ENCODE measurements at places on chromosomes 12 and 14.

- DNase-seq: no peak
Observed at GRCh38 chr12:67813456-67813904, 164.9 kb downstream of the DYRK2 start.

DNA sequence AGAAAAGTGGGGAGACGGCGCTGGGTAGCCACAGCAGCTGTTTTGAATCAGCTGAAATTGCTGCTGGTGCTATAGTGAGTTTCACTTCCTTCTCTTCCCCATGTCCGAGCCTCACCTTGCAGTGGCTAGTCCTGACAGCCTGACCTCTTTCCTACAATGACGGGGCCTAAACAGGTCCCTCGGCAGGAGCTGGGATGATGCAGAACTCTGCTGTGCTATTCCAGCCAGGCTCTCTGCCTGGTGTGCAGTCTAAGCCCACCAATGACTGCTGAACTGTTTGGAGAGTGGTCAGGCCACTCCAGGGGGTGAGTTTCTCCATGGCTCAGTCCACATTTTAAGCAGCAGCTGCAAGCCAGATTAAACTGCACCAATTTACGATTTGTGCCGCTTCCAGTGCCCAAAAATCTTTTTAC lies 207.3 kb downstream of the TTC7B start:
- DNase-seq: peak; percentile 44

- no peak for DNase-seq
Observed at GRCh38 chr14:35631071-35631805, 97.3 kb downstream of the INSM2 start.

DNA sequence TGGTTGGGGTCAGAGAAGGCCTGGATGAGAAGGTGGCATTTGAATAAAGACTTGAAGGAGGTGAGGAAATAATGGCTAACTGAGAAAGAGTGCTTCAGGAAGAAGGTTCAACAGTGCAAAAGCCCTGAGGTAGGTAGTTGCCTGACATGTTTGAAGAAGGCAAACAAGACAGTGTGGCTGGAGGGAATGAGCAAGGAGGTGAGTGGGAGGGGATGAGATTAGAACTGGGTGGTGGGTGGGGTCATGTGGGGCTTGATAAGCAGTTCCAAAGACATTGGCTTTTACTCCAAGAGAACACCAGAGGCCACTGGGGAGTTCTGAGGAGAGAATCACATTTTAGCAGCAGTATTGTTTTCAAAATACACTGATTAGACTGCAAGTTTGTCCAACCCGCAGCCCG lies 50.5 kb downstream of the HSPB8 start:
- no peak for DNase-seq

DNA sequence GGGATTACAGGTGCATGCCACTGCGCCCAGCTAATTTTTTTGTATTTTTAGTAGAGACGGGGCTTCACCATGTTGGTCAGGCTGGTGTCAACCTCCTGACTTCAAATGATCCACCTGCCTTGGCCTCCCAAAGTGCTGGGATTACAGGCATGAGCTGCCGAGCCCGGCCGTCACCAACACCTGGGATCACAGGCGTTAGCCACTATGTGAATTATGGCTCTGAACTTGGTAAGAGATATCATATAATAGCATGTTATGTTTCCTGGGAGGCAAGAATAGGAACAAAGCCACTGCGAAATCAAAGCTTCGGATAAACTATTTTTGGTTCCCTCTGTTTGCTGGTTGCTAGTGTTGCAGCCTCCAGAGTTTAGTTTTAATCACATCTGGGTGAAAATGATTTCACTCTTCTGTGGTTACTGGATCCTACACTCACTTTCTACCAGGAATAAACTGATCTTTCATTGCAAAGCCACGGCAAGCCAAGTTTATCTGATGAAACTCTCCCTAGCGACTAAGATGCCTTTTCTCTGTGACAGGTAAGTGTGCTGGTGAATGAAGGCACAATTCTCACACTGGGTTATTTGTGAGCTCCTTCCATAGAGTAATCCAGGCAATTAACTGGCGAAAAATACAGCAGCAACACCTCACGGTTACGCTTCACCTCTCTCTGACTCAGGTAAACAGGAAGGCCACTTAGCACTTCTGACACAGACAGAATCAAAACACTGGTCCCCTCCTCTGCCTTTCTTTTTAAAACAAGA lies 16.7 kb downstream of the SNRNP35 start:
- no peak for DNase-seq

DNA sequence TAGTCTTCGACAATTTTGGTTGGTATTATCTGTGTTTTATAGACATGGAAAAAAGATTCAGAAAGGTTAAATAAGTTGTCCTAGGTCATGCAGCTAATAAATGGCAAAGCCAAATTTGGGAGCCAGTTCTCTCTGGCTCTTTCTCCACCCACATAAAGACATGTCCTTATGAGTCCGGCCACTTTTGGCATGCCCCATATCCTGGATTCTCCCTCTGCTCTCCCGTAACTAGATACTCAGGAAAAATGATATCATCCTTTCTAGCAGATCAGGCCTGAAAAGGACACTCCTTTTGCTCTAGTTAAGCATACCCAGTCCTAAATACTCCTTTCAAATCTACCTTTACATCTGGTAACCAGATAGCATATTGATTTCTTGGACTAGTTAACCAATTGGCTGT lies 64.4 kb downstream of the TTLL5 start:
- no peak for DNase-seq

DNA sequence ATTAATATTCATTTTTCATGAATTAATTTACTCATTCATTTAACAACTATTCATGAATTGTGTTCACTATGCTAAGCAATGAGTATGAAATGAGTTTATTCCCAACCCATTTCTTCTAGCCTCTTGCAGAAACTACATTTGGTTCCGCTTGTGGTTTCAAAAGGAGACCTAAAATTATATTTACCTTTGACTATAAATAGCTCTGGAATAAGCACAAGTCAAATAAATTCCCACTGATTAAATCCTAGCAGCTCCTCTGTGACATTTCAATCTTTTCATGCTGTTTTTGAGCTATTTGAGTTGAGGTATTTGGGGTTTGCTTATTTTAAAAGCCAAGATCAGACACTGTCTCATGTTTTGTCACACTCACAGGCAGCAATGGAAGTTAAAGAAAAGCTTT lies 46.9 kb downstream of the DUSP6 start:
- no peak for DNase-seq

GRCh38 chr12:130186651-130187268 lies 24.5 kb downstream of the FZD10 start:
- no peak for DNase-seq

DNA sequence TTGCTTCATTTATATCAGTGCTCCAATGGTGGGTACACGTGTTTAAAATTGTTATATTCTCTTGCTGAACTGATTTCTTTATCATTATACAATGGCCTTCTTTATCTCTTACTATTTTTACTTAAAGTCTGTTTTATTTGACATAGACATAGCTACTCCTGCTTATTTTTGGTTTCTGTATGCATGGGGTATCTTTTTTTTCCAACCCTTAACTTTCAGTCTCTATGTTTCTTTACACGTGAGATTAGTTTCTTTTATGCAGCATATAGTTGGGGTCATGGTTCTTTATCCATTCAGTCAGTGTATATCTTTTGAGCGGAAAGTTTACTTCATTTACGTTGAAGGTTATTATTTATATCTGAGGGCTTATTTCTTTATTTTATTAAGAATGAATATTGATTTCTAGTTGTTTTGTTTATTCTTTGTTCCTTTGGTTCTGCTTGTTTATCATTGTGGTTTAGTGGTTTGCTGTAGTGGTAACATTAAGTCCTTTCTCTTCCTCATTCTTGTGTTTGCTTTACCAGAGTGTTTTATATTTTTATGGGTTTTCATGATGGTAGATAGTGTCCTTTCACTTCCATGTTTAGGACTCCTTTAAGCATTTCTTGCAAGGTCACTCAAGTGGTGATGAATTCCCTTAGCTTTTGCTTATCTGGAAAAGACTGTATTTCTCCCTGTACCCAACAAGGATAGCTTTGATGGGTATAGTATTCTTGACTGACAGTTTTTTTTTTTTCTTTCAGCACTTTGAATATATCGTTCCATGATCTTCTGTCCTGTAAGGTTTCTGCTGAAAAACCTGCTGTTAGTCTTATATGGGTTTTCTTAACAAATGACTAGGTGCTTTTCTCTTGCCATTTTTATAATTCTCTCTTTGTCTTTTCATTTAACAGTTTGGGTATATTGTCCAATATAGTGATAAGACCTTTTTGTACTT lies 38.3 kb upstream of the FAR2 start:
- DNase-seq: no peak

DNA sequence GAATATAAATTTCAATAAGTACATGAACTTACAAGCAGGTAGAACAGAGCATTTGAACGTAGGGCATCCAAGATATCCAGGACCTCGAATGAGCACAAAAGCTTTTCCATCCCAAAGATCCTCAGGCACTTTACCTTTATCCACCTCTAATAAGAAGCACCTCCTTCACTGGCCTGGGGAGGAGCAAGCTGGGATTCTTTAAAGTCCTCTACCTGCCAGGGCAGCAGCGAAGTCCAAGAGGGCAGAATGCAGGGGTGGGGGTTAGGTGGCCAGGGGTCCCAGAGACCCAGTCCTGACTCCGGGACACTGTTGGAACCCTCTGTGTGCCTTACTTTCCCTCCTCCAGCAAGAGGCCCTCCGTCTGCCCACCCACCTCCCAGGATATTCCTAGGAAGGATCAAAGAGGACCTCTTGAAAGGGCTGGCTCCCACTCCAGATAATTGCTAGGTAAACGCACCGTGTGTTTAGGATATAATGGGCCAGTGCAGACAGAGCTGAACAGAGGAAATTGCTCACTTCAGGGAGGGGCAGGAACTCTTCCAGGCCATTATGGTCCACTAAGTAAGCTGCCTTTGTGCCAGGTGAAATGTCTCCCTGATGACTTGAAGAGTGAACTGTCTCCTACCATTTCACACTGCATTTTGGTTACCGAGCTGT lies 68.1 kb downstream of the TTC9 start:
- no peak for DNase-seq

DNA sequence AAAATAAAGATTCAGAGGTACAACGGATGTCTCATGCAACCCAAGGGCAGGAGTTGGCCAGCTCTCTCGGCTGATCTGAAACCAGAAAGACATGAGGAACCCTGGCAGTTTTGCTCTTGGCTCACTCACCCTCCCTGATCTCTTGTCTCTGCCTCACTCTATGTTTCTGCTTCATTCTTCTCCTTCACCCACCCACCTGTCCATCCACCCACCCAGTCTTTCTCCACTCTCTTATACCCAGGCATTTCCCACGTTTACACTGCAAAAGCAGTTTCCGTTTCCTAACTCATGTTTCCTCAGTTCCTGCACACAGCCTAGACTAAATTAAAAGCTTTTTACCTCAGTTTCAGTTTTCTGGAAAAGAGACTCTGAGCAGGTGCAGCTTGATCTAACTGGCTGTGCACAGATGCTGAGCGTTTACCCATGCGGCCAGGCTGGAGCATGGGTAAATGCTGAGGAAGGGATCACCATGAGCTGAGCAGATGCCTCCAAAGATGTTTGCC lies 157.6 kb downstream of the PRKCH start:
- DNase-seq: no peak

DNA sequence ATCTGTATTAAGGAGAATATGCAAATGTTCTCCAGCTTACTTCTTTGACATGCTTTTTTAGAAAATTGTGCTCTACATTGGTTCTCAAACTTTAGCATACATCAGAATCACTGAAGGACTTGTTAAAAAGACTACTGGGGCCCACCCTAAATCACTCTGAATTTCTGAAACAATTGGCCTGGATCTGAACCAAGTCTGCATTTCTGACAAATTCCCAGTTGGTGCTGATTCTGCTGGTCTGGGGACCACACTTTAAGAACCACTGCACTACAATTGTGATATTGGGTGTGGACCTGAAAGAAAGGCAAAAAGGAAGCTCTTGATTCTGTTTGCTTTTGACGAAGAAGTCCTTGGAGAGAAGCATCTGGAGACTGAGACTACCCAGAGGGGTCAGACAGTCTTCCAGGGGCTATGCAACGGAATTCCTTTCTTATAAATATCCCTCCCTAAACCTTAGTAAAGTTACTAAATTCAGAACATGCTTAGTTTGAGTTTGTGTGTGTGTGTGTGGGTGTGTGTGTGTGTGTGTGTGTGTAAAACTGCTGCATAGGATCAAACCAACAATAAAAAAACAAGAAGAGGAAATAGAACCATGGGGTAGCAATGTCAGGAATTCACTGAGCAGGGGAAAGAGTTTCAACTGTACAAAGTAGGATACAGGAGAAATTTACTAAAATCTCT lies 36.8 kb downstream of the EAPP start:
- DNase-seq: peak; percentile 79

DNA sequence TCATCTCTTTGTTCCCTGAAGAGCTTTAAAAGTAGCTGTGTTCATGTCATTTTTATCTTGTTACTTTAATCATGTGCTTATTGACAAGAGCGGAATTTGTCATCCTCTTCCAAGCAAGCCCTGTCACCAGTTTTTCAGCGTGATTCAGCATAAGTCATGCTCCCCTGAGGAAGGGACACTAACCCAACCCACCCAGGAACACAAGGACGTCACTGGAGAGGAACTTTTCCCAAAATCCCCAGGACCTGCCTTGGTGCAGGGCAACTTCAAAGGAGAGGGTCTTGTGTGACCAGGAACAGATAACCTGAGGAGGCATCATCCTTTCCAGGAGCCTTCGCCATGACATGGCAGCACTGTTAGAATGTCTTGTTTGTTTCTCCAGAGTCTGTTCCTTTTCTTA lies 107.1 kb upstream of the DIO3 start:
- DNase-seq: no peak

DNA sequence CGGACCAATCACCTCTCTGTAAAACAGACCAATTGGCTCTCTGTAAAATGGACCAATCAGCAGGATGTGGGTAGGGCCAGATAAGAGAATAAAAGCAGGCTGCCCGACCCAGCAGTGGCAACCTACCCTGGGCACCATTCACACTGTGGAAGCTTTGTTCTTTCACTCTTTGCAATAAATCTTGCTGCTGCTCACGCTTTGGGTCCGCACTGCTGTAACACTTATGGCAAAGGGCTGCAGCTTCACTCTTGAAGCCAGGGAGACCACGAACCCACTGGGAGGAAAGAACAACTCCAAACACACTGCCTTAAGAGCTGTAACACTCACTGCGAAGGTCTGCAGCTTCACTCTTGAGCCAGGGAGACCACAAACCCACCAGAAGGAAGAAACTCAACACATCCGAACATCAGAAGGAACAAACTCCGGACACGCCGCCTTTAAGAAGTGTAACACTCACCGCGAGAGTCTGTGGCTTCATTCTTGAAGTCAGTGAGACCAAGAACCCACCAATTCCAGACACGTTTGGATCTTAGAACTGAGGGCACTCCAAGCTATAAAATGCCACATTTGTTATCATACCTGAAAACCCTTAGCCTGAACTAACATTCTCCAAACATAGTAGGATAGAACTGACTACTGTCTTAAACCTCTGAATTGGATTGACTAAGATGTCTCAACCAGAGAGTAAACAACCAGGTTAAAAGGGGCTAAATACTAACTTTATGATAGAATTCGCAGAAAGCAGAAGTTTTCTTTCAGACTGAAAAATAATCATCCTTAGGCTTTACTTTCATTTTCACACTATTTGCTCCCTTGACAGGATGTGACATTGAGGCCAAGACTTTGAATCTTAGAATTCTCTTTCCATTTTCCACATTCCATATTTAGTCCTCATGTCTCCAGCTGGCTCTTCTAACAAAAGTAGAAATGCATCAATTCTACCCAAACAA lies 33.6 kb downstream of the CDKL1 start:
- no peak for DNase-seq

- DNase-seq: no peak
Observed at GRCh38 chr12:2023365-2023764, 19.1 kb upstream of the DCP1B start.

- DNase-seq: peak; percentile 80
Observed at GRCh38 chr14:58078068-58078467, 73.9 kb downstream of the ARMH4 start.
